ENCODE measurements at places on chromosomes 4 and X.

DNA sequence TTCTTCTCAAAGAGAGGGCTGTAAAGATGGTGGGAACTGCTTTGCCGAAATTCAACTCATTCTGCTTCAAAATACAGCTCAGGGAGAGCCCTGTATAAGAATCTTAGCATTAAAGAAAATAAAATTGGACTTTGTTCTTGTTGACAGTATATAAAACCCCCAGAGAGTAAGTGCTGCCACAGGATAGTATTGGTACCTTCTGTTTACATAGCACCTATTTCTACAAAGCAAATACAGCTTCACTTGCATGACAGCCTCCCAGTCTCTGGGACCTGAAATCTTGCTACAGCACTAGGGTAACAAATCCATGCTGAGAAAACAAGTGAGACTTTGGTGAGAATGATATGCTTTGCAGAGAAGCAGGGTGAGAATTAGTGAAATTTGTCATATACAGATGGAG, 428.6 kb downstream of the ADGRL3 start:
- DNase-seq, result no peak

- no peak for DNase-seq
These were observed 147.6 kb upstream of the ATP6AP2 start for GRCh38 chrX:40433160-40433559.

DNA sequence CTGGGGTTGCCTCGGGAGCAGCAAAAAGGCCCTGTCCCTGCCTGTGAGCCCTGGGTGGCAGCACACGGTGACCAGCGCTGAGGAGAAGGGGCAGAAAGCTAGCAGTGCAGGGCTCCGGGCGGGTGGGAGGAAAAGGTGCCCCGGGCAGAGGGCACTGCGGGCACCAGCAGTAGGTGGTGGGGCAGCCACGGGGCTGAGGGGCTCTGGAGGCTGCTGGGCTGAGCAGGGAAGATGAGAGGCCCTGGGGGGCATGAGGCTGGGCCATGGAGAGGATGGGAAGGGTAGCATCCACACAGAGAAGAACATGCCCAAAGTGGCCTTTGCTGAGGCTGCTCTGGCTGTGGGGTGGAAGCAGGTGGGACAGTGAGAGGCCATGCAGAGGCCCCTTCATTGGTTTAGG, 67.5 kb upstream of the NKX1-1 start:
- no peak for DNase-seq

DNA sequence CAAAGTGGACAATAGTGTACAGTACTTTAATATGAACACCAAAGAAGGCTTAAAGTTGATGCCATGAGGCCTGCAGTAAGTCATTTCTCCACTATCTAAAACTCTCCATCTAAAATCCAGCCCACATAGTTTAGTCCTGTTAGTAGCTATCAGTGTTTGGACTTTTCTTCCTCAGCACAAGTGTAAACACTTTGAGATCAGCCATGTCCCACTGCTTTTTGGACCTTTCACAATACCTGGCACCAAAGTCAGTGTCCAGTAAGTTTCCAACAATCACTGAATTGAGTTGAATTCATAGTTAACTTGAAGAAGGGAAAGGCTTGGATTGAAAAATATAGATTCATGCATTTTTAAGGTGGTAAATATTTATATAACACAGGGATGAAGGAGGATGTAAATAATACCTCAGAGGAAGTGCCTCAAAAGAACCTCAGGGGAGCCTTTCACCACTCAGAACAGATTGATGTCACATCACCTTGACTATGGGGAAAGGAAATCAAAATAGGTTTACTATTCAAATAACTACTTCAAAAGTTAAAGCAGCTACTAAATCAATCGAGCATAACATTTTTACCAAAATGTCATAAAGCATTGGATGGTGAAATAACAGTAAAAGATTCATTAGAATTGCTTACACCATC, 76.7 kb downstream of the FTHL17 start:
- no peak for DNase-seq

DNA sequence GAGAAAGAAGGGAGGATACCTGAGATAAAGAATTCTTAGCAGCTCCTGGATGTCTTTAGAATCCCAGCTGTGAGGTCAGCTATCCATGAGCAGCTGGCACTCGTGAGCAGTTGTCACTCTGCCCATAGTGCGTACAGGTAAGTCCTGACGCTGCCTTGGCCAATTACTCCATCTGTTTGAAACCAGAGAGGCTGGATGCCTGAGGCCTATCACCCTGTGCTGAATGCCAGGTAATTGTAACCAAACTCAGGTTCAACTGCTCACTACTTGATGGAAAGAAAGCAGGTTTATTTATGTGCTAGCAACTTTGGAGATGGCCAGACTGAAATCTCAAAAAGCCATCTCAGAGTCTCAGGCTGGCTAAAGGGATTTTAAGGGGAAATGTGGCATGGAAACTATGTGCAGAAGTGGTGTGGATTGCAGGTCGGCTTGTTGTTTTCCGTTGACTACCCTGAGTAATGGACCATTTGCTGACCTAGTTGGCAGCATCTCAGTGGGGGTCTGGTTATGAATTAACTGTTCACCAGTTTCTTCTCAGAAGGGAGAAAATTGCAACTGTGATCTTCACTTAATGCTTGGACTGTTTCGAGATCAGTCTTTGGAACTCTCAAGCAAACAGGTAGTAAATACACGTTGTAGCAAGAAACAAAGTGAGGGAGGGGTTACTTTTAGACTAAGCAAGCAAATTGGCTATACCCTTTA, 1614.0 kb upstream of the PCDH10 start:
- peak; percentile 1 for DNase-seq

DNA sequence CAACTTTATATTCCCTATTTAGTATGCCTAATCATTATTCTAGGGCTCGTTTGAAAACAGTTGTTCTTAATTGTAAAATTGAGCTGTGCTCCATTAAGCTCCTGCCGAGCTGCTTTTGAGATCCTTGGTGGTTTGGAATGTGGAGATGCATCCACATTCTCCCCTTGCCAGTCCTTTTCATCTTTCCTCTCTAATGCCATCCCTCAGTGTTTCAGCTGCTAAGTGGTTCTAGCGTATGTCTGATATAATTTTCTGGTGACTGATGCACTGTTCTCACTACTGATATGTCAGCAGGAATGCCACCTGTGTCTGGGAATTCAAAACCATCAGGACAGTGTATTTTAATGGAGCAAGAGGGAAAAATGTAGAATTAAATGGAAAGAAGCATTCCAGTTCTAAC, 1085.0 kb downstream of the CCSER1 start:
- DNase-seq, result no peak

- no peak for DNase-seq
These were observed 26.6 kb upstream of the HS3ST1 start for GRCh38 chr4:11455201-11455835.

DNA sequence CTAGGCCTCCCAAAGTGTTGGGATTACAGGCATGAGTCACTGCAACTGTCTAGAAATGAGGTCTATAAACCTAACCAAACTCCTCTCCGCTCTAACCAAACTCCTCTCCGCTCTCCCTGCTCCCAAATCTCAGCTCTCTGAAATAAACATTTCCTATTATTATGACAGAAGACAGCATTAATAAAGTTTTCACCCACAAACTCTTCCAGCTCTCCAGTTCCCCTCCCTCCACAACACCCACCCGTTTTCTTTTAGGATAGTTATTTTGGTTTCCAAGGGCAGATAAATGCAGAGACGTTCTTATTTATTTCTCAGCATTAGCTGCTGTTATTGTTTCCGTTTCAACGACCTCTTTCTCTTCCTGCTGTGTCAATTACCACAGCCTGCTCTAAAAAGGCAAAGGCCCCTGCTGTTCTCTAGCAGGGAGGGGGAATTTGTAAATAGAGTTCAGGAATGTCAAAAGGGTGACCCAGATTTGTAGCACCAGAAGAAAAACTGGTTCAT, 13.3 kb upstream of the SCD5 start:
- DNase-seq, result no peak

- no peak for DNase-seq
These were observed 194.3 kb upstream of the TENM3 start for GRCh38 chr4:182048871-182049270.

DNA sequence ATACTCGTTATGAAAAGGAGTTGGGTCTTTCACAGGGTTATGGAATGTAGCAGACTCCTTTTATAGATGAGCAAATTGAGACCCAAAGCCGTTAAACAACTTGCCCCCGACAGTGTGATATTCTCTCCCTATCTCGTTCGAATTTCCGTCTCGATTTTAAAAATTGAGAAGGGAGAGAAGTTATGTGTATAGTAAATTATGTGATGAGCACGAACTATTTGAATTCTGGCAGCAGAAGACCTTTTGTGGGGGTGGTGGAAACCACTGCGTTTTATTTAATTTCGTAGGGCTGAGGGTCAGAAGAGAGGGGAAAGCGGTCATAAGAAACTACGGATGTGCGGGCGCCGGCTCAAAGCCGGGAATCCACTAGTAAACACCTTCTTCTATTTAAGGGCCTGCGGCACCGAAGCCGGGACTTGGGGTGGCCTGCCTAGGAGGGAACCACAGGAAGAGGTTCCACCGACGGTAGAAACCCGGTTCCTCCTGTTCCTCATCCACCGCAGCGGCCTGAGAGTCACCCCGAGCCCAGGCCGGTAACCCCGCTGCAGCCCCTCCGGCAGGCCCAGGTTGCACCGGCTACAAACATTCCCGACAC, 1.5 kb upstream of the DDX3X start:
- DNase-seq, result no peak

- no peak for DNase-seq
These were observed 23.6 kb upstream of the MFAP3L start for GRCh38 chr4:170049766-170050165.

- DNase-seq, result no peak
These were observed 677 bp upstream of the NONO start for GRCh38 chrX:71282514-71283402.

DNA sequence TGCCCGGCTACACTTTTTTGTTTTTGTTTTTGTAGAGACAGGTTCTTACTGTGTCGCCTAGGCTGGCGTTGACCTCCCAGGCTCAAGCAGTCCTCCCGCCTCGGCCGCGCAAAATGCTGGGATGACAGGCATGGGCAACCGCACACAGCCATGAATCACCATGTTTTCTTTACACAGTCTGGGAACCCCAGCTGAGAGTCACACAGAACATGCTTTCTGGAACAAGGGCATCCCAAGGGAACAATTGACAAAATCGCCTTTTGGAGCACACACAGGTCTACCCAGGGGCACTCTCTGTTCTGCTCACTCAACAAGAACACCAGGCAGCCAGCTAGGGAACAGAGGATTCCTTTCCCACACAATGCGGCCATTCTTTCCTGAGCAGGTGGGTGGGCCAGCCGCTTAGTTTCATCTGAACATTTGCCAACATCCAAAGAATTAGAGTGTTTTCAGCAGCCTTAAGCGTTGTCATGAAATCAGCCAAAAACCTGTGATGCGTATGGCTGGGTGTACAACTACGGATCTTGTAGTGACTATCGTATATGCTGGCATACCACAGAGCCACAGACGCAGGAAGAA, 15.7 kb downstream of the PRKX start:
- DNase-seq, result peak; percentile 58

DNA sequence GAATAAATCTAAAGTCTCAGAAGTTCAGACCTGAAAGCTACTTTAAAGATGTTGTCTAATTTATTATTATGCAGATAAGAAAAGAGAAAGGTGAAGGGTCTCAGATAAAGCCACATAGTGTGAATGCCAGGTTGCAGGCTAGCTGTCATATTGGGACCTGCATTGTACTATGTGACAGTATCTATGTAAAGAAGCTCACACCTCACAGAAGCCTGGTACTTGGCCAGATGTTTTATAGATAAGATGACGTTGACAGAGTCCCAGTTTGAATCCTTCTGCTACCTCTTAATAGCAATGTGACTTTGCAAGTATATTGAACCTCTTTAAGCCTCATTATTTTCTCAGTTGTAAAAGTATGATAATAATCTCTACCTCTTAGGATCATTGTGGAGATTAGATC, 227.0 kb downstream of the SPRY1 start:
- DNase-seq, result no peak

- no peak for DNase-seq
These were observed 42.7 kb downstream of the TMEM150C start for GRCh38 chr4:82519072-82519471.

GRCh38 chrX:39953879-39954278, 143.9 kb downstream of the BCOR start:
- peak; percentile 52 for DNase-seq

GRCh38 chr4:183591301-183591700, 67.7 kb downstream of the RWDD4 start:
- DNase-seq, result no peak

DNA sequence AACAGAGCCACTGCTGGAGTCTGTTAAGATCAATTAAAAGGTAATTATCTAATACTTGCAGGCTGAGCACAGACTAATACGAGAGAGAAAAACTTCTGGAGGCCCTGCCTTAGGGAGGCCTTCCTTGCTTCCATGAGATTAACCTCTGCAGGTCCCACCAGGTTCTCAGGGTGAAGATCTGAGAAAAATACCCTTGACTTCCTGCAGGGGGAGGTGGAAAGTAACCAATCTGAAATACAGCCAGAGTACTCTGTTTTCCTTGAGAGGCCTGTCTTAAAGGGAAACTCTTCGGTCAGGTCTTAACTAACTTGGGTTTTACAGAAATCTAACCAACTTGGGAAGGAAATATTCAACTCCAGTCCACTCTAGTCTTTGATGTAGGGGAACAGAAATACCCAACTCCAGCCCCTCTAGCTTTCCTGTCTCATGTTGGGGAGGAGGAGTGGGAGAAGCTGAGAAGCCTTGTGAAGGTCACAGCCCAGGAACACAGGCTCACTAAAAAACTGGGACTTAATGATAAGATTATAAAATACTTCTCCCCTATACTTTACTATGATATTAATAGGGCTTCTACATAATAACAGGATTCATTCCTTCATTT, 77.1 kb downstream of the TBCK start:
- DNase-seq, result peak; percentile 56

DNA sequence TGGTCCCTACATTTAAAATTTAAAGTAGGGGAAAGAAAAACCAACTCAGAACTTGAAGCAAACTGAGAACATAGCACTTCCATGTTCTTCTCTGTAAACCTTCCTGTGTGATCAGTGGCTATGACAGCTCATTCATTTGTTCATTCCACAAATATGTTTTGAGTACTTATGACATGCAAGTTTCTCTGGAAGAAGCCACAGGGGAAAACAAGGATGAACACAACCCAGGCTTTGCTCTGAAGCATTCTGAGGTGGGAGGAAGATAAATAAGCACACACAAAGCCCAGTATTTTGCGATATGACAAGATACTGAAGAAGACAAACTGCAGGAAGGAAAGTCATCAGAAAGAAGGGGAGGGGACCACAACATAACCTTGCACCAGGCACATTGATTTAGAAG, 96.4 kb downstream of the CHIC2 start:
- DNase-seq, result no peak

DNA sequence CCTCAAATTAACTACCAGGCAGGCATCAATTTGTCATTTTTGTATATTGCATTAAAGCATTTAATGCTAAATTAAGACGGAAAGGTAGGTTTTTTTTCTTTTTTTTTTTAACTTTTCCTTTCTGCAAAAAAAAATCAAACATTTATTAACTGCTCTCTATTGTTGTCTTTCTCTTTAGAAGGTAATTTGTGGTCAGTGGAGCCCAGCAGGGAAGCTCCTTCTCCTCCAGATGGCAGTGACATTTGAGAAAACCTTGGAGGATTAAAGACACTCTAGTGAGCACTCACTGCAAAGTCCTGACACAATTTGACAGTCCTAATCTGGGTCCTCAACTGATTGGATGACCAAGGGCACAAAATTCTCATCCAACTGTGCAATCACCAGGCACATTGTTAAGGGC, 102.4 kb downstream of the SLIT2 start:
- DNase-seq, result peak; percentile 9

All from ACHN (cell line).